Mesenchymal stem cell (in vitro differentiated cells and primary cell): ENCODE measurements at places on chromosomes 1 and 21.
A peak's percentile ranks its signal among the peaks of the same experiment; 100 is the strongest.

- no peak for DNase-seq
- no peak overlapping the region for H3K4me3 ChIP-seq
- no peaks in the 10 kb centered on the region for H3K27me3 ChIP-seq
- no peaks in the 10 kb centered on the region for H3K4me1 ChIP-seq
- no peak overlapping the region for H3K27ac ChIP-seq
Observed at GRCh38 chr1:192243721-192244120, 73.1 kb upstream of the RGS21 start.

DNA sequence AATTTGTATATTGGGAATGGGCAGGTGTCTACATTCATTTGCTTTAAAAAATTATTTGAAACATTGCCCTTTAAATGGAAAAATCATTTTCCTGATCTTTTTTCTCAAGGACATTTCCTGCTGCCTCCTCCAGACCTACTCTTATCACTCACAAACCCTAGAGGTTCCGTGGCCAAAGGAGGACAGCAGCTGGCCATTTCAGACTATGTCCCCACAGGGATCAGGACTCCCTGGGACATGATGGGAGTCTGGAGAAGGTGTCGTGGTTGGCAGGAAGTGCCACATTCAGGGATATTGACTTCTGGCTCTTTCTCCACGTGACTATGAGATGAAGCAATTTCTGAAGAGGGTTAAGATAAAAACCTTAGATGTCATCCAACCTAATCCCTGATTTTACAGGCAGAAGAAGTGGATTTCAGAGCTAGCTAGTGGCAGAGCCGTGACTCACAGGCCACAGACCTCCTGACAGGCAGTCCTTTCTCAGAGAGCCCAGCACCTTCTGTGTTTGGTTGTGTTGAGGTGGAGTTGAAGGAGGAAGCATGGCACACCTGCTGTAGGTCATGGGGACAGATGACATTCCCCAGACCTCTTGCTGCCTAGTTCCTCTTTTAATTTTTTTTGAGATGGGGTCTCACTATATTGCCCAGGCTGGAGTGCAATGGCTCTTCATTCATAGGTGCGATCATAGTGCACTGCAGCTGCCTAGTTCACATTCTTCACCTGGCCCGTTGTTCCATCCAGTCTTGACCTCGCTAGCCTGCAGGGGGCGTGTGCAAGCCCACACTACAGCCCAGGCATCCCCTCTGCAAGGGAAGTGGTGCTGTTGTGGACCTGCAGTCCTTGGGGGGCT lies 25.5 kb upstream of the IL10 start:
- H3K4me3 ChIP-seq = no peak overlapping the region
- no peak overlapping the region for H3K27ac ChIP-seq
- H3K27me3 ChIP-seq = no peaks in the 10 kb centered on the region
- peaks cover 2% of the 10 kb centered on the region for H3K4me1 ChIP-seq

DNA sequence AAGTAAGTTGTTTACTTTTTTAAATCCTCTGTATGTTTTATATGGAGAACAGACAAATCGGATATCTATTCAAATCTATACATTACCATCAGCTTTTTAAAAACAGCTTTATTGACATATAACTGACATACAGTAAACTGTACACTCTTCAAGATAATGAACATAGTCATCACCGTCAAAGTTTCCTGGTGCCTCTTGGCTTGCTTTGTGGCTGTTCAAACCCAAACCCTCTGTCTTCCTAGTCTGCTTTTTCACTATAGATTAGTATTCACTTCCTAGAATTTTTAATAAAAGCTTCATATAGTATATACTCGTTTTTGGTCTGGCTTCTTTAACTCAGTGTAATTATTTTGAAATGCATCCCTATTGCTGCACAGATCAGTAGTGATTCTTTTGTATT lies 56.4 kb upstream of the TPTE start:
- no peak overlapping the region for H3K27ac ChIP-seq
- no peaks in the 10 kb centered on the region for H3K36me3 ChIP-seq
- DNase-seq = no peak
- H3K27me3 ChIP-seq = no peaks in the 10 kb centered on the region

DNA sequence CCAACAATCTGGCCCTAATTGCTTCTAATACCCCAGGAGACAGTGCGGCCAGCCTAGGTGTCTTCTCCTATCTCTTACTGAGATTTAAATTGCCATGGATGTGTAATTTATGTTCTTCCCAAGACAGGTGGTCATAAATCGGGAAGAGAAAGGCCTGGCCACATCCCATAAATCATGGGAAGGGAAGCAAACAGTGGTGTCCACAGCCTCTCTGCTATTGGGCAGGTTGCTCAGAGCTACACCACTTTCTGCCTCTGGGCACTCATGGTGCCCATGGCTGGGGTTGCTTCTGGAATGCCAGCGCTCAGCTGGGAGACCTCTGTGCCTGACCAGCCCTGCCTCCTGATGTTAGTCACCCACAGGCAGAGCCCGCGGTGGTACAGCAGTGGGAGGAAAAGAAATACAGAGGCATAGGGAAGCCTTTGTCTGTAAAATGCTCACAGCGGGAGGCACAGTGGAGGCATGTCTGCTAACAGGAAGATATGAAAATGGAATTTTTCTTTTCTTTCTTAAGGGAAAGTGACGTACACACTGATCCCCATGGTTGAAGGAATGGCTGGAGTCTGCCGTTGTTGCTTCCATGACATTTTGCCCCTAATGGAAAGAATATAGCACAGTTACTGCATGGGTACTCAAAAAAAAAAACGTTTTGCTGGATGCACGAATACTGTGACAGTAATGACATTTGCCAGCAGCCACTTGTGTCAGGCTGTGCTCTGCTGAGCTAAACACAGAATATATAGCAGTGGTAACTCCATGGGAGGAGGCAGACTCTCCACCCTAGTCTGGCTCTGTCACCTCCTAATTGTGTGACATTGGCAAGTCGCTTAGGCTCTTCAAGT lies 21.9 kb downstream of the MTARC1 start:
- peak overlapping the region; percentile 48 for H3K27ac ChIP-seq
- peak; percentile 67 for DNase-seq
- H3K36me3 ChIP-seq = no peaks in the 10 kb centered on the region
- H3K27me3 ChIP-seq = peaks cover 12% of the 10 kb centered on the region
- H3K4me1 ChIP-seq = peaks cover 17% of the 10 kb centered on the region
- no peak overlapping the region for H3K4me3 ChIP-seq

GRCh38 chr21:45552696-45553391 lies 10.6 kb upstream of the SLC19A1 start:
- peaks cover 19% of the 10 kb centered on the region for H3K4me1 ChIP-seq
- DNase-seq = no peak
- no peak overlapping the region for H3K27ac ChIP-seq
- no peaks in the 10 kb centered on the region for H3K36me3 ChIP-seq

DNA sequence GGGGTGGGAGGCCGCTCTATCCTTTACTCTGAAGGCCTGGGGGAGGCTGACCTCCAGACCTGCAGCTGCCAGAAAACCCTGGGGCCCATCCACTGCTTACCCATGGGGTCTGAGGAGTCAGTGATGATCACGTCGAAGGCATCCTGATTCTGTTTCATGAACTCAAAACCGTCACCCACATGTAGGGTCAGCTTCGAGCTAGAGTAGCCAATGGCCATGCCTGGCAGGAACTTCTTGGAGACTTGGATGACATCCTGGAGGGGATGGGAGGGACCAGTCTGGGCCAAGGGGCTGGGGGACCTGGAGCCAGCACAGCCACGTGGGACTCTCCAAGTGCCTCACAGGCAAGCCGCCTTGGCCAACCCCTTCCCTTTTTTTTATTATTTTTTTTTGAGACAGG lies 3.3 kb downstream of the SRM start:
- no peak overlapping the region for H3K27ac ChIP-seq
- H3K4me3 ChIP-seq = no peak overlapping the region
- H3K27me3 ChIP-seq = no peaks in the 10 kb centered on the region

DNA sequence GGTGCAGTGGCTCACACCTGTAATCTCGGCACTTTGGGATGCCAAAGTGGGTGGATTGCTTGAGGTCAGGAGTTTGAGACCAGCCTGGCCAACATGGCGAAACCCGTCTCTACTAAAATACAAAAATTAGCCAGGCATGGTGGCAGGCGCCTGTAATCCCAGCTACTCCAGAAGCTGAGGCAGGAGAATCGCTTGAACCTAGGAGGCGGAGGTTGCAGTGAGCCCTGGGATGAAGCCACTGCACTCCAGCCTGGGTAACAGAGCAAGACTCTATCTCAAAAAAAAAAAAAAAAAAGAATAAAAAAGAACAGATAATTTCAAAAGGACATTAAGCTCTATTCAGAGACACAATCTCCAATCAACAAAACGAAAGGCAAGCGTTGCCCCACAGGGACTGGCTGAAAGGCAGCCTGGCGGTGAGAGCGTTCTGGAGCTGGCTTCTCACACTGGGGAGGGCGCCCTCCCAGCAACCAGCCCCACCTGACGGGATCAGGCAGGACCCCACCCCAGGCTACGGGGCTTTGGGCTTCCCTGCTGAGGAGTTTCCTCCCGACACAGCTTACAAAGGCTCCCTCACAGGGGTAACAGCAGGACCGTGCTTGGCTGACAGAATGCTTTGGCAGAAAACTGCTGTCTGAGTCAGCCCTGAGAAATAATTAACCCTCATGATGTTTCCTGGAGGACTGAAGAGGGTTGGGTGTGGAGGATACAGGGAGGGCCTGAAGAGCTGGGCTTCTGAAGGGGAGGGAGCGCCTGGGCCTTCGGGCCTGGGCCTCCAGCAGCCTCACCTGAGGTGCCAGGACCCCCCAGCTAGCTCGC lies 31.1 kb upstream of the SRP9 start:
- H3K4me1 ChIP-seq = peaks cover 18% of the 10 kb centered on the region
- peak overlapping the region; percentile 99 for H3K27ac ChIP-seq
- no peaks in the 10 kb centered on the region for H3K36me3 ChIP-seq
- H3K27me3 ChIP-seq = peaks cover 4% of the 10 kb centered on the region

DNA sequence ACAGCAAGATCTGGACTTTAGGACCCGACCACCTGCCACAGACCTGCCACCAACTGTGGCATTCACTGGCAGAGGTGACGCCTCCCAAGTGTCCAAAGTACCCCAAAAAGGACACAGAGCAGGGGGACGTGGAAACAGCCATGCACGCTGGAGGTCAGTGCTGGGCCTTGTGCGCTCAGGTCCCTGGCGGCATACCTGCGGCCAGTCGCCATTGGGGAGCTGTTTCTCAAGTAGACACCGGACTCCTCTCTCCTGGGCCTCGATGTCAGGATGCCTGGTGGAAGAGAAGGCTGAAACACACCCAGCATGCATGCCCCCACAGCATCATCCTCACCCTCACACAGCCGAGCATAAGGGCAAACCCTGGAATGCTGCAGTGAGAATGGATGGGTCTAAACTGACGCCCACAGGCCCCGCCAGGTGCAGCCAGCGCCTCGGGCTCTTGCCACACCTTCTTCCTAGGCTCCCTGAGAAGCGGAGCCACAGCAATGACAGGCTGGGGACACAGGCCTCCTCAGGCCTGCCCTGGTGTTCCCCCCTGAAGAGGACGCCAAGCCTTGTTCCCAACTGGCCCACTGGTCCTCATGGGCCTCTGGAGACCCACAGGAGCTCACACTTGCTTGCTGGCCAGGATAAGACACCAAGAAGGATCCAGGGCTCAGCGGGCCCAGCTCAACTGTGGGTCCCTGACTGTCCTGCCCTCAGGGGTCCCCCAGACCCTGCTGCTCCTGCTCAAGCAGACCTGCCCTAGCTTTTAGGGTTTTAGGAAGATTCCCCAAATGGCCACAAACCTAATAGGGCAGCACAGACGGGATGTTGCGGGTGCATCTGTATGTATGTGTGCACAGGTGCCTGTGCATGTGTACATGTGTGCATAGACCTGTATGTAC lies 7.7 kb upstream of the SPATC1L start:
- H3K27me3 ChIP-seq = no peaks in the 10 kb centered on the region
- no peak overlapping the region for H3K4me3 ChIP-seq
- H3K4me1 ChIP-seq = peaks cover 30% of the 10 kb centered on the region
- H3K36me3 ChIP-seq = peaks cover 77% of the 10 kb centered on the region

DNA sequence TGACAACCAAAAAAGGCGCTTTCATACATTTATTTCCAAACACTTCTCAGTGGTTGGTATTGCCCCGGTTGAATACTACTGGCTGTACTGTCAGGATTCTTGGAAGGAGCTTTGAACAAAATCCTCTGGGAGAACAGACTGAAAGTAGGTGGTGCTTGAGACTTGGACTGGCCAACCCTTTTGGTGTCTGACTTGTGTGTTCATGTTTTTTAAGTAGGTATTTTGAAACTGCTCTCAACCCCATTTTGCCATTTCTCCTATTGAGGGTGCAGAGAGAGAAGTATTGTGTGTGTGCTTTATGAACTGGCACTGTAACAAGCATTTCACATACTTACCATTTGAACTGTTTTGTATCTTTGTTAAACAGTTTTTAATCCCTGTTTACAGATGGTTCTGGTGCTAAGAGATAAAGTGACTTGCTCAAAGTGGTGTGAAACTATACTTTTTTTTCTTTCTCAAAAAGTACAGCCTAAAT lies 21.2 kb downstream of the ARID1A start:
- DNase-seq = peak; percentile 36
- peaks cover 10% of the 10 kb centered on the region for H3K36me3 ChIP-seq
- H3K4me1 ChIP-seq = peaks cover 4% of the 10 kb centered on the region
- H3K27ac ChIP-seq = no peak overlapping the region
- H3K4me3 ChIP-seq = no peak overlapping the region

DNA sequence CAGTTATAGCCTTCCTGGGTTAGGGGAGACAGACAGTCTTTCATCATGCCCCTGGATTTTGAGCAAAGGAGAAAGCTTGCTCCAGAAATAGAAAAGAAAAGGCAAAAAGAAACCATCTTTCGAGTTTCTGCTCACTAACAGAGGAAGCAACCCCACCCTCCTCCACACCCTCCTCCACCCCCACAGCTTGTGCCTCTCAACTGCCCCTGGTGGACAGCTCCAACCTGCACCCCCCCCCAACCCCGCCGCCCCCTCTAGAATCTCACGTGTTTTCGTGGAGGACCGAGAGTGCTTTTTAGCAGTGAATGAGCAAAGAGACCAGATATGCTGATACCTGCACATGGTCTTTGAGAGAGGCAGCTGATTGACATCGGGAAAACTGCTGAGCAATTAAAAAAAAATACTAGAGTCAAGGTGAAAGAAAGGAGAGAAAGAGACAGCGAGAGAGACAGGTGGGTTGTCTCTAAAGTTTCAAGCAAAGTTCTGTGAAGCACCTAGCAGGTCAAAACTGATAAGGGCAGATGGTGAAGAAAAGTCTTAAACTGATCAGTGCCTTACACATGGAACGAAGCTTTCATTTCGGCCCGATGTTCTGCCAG lies 358.3 kb downstream of the KIF26B start:
- H3K4me3 ChIP-seq = no peak overlapping the region
- DNase-seq = no peak
- no peaks in the 10 kb centered on the region for H3K36me3 ChIP-seq
- peaks cover 2% of the 10 kb centered on the region for H3K4me1 ChIP-seq
- H3K27me3 ChIP-seq = peaks cover 12% of the 10 kb centered on the region

DNA sequence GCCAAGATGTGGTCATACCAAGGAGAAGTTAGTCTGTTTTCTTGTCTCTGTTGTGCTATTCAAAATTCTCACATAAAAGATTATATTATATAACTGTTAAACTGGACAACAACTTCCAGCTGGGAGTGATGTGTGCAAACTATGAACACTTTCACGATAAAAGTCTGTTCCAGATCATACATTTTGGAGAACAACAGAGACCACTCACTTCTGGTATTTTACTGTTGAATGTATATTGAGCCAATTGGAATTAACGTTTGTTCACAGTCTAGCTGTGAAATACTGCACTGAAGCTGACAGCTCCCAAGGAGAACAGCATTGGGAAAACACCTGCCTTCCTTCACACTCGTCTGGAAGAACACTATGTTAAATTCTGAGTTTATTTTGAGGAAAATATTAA lies 860 bp upstream of the SHCBP1L start:
- H3K27me3 ChIP-seq = peaks cover 4% of the 10 kb centered on the region
- H3K36me3 ChIP-seq = no peaks in the 10 kb centered on the region
- no peak overlapping the region for H3K4me3 ChIP-seq

- no peaks in the 10 kb centered on the region for H3K27me3 ChIP-seq
- H3K4me3 ChIP-seq = no peak overlapping the region
- H3K27ac ChIP-seq = no peak overlapping the region
- no peak for DNase-seq
- peaks cover 12% of the 10 kb centered on the region for H3K36me3 ChIP-seq
Observed at GRCh38 chr1:62599044-62599443, 1.7 kb downstream of the ANGPTL3 start.
